Glutamatergic neuron (in vitro differentiated cells): ENCODE measurements at places on chromosomes 16 and 17. TPM values are rescaled to one million over a fixed set of nuclear protein-coding genes. Genes with fewer than 3 reads are reported as not detected.

Gene KRTAP16-1
- not detected for total RNA-seq

Gene RNF157
- 17.8 TPM for total RNA-seq

Gene GLTPD2
- total RNA-seq, result not detected

Gene GRAPL
- not detected for total RNA-seq

Gene LLGL2
- total RNA-seq, result 4.8 TPM

Gene NPIPA7
- 10.4 TPM for total RNA-seq

Gene CACNG5
- total RNA-seq, result 45.1 TPM

Gene CDC42EP4
- total RNA-seq, result 124 TPM

Gene WFIKKN2
- 3.5 TPM for total RNA-seq

Gene CLEC3A
- total RNA-seq, result not detected

Gene CCT6B
- total RNA-seq, result 2.4 TPM

Gene MT1G
- not detected for total RNA-seq

Gene GP1BA
- 0.47 TPM for total RNA-seq

Gene ABCA6
- 1.6 TPM for total RNA-seq

Gene KRT39
- not detected for total RNA-seq

Gene DRC7
- not detected for total RNA-seq

Gene SEPTIN1
- 2.9 TPM for total RNA-seq

Gene HOXB13
- total RNA-seq, result 0.20 TPM

Gene CD300LG
- not detected for total RNA-seq

Gene RCVRN
- total RNA-seq, result not detected

Gene BIRC5
- total RNA-seq, result 14.5 TPM

Gene NACA2
- total RNA-seq, result not detected

Gene HELZ
- 47.4 TPM for total RNA-seq

Gene CACNG3
- total RNA-seq, result 2.2 TPM

Gene CFAP97D1
- total RNA-seq, result not detected

Gene ZNF500
- 19.8 TPM for total RNA-seq

Gene KRT17
- not detected for total RNA-seq

Gene BMERB1
- 65.9 TPM for total RNA-seq

Gene RASL10B
- 3.3 TPM for total RNA-seq

Gene ITGAD
- total RNA-seq, result not detected

Gene KLHL11
- 17.4 TPM for total RNA-seq

Gene SULT1A4
- 1.0 TPM for total RNA-seq

Gene KCNJ12
- total RNA-seq, result 9.6 TPM

Gene UMOD
- total RNA-seq, result not detected

Gene UBB
- 1,286 TPM for total RNA-seq

Gene HEATR9
- total RNA-seq, result not detected

Gene SNAI3
- total RNA-seq, result not detected

Gene STUB1
- total RNA-seq, result 78.3 TPM

Gene TBC1D3H
- 0.37 TPM for total RNA-seq

Gene ADAP2
- 0.51 TPM for total RNA-seq

Gene GGNBP2
- total RNA-seq, result 105 TPM

Gene UTS2R
- total RNA-seq, result 7.2 TPM

Gene FBXW10
- total RNA-seq, result not detected

Gene SLC6A2
- not detected for total RNA-seq

Gene EFCAB13
- total RNA-seq, result 3.3 TPM

Gene PRDM7
- total RNA-seq, result not detected

Gene VAT1
- total RNA-seq, result 413 TPM

Gene KIF19
- total RNA-seq, result 80.8 TPM

Gene CACNG4
- total RNA-seq, result 105 TPM

Gene DNASE1L2
- total RNA-seq, result 3.4 TPM

Gene SCIMP
- total RNA-seq, result not detected
